ENCODE measurements at places on chromosomes 13 and 19. TPM values are rescaled to one million over a fixed set of nuclear protein-coding genes. Genes with fewer than 3 reads are reported as not detected.

DNA sequence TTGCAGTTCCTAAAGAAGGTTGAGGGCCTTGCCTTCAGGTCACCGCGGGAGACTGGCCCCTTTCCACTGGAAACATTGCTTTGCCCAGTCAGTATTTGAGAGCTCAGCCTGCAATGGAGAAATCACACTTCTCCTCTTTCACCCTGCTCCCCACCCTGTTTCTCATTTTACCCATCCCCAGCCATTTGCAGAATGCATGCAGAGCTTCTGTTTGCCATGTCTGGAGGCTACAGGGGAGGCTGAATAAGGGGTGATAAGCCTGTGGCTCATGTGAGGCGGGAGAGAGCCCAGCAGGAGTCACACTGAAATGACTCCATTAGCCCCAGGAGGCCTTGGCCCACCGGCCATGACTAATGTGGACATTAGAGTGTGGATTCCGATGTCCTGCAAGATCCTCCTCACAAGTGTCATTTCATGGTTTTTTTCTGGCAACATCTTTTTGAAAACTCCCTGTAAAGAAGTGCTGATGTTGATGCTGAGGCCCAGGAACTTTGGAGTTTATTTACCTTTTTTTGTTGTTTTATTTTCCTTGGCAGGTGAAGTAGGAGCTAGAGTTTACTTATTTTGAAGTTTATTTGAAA, 6.3 kb downstream of the SPINT2 start:
- DNase-seq = peak; percentile 89
- H3K27me3 ChIP-seq = no peaks in the 10 kb centered on the region
- H3K36me3 ChIP-seq = 0 out of 2 replicates have a peak, but pooled peaks cover 2% of the 10 kb centered on the region
- peaks cover 83% of the 10 kb centered on the region for H3K4me1 ChIP-seq

Gene SLC5A5
- total RNA-seq = 6.3 TPM

Gene KLK3
- total RNA-seq = not detected

DNA sequence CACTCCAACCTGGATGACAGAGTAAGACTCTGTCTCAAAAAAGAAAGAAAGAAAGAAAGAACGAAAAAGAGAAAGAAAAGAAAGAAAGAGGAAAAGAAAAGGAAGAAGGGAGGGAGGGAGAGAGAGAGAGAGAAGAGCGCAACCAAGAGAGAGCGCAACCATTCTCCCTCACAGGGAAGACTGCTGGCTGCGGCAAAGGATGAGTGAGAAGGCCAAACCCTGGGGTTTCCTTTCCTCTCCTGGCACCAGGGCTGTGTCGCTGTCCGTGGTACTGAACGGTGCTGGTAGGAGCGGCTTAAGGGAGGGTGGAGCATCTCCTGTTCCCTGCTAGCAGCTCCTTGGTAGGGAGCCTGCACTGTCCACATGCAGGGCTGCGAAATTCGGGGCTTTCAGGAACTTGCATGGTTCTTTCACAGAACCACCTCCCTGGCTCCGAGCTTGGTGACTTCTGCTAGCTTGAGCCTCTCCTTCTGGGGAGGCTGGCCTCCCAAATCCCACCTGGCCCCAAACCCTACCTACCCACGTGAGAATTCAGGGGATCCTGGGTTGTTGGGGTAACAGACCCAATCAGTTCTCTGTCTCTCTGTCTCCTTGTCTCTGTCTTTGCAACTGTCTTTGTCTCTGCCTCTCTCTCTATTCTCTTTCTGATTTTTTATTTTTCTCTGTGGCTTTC, 51.1 kb upstream of the ZNRF4 start:
- DNase-seq = peak; percentile 2
- H3K27ac ChIP-seq = no peak overlapping the region
- H3K4me1 ChIP-seq = no peaks in the 10 kb centered on the region

DNA sequence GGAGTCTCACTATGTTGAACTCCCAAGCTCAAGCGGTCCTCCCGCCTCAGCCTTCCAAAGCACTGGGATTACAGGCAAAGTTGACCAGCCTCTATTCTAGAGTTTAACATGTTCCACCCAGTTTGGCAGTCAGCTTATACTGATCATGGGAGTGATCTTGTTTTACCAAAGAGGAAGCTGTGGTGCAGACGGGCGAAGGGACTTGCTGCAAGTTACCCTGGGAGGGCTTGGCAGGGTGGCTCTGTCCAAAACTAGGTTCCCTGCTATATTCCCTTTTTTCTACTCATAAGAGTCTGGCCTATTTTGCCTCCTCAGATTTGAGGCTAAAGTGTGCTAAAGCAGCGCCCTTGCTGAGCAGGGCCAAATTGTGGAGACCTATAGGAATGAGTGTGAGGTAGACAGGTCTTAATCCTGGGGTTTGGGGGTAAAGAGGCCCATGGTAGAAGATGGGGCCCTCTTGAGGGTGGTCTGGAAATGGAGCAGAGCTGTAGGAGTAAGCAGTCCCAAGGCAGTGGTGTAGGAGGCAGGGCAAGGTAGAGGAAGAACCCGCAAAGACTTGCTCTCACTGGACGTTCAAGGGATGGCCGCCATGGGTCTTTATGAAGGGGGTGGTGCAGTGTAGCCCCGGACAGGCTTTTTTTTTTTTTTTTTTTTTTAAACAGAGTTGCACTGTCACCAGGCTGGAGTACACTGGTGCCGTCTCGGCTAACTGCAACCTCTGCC, 3.3 kb downstream of the RPS19 start:
- no peak overlapping the region for H3K4me3 ChIP-seq
- H3K4me1 ChIP-seq = peaks cover 32% of the 10 kb centered on the region
- H3K36me3 ChIP-seq = peaks cover 30% of the 10 kb centered on the region
- H3K27ac ChIP-seq = peak overlapping the region; percentile 39

DNA sequence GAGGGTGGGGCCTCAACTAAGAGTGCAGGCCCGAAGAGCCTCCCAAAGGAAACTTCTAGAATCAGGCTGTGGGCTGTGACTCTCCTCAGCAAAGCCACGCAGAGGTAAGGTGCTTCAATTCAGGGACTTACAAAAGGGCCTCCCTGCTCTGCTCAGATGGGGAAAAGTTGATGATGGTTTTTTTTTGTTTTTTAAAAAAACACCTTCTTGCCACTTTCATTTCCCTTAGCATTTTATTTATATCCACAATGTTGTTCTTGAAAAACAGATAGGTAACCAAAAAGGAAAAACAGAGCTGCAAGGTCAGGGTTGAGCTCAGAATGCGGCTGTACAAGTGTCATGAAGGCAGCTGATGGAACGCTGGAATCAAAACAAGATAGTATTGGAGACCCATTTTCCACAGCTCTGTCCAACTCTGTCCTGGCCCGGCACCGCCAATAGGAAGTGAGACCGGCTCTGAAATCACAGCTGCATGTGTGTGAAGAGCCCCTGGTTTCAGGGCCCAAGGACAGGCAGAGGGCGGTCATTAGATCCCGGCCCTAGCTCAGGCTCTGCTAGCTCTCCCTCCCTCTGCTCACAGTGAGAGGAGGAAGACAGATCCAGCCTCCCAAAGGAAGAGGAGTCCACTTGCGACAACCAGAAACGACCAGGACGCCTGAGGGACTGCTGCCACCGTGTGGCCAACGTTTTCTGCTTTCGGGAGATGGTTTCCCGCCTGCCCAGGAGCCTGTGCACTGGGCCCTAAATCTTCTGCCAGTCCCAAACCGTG, 58.3 kb downstream of the KLF2 start:
- H3K27ac ChIP-seq = no peak overlapping the region
- H3K36me3 ChIP-seq = no peaks in the 10 kb centered on the region
- peak; percentile 39 for DNase-seq
- no peaks in the 10 kb centered on the region for H3K4me1 ChIP-seq
- H3K4me3 ChIP-seq = no peak overlapping the region
- H3K27me3 ChIP-seq = no peaks in the 10 kb centered on the region

Gene IFNL1
- 0.57 TPM for total RNA-seq

DNA sequence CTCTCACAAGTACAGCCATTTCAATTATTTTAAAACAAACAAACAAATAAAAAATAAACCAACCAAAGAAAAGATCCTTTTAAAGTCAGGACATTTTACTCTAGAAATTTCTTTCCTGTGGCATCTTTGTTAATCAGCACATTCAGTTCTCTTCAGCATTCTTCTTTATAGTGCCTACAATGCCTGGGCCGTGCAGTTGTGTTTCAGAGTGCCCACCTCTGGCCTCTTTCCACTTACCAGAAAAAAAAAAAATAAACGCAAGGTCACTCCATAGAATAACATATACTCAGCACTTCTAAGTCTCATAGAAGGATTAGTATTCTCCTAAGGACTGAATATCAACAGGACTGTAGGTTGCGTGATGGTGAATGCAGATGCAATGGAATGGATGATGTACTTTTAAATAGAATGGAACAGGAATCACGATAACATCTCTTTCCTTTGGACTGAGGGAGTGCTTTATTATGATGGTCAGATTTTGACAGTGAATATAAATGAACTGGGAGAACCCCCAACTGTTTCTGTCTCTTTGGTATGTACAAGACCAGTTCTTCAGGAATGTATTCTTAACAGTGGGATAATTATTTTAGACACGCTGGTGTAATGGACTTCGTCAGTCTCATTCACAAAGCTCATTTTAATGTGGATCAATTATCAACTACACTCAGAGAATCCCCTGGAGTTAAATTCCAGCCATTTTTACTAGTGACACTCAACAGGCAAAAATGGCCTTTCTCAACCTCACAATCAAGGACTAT, 125.0 kb upstream of the NBEA start:
- no peak overlapping the region for H3K4me3 ChIP-seq
- no peaks in the 10 kb centered on the region for H3K36me3 ChIP-seq
- H3K4me1 ChIP-seq = no peaks in the 10 kb centered on the region
- DNase-seq = no peak
- H3K27me3 ChIP-seq = no peaks in the 10 kb centered on the region

DNA sequence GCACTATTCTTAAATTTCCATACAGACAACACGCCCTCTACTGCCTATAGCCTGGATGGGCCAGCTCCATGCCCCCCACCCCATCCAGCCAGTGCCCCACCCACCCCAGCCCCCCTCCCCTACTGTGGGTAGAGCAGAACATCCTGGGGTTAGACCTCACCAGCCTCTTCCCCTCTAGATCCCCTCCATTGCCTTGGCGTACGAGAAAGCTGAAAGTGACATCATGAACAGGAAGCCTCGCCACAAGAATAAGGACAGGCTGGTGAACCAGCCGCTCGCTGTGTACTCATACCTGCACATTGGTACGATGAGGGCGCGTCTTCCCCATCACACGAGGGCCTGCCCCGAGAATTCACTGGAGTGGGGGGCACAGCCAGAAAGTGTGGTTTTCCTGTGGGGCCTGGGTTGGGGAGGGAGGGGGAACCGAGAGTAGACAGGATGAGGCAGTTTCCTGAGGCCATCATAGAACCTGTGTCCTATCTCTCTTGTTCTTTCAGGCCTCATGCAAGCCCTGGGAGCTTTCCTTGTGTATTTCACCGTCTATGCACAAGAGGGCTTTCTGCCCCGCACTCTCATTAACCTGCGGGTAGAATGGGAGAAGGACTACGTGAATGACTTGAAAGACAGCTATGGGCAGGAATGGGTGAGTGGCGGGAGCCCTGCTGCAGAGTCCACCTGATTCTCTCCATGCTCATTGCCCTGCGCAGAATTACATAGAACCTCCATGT, 29.1 kb downstream of the ATP12A start:
- no peak overlapping the region for H3K4me3 ChIP-seq
- DNase-seq = no peak
- H3K27me3 ChIP-seq = no peaks in the 10 kb centered on the region
- H3K36me3 ChIP-seq = no peaks in the 10 kb centered on the region
- H3K4me1 ChIP-seq = no peaks in the 10 kb centered on the region

- no peak for DNase-seq
- H3K27me3 ChIP-seq = no peaks in the 10 kb centered on the region
- no peaks in the 10 kb centered on the region for H3K36me3 ChIP-seq
- H3K4me1 ChIP-seq = no peaks in the 10 kb centered on the region
Observed at GRCh38 chr13:51697855-51698254, 106.1 kb downstream of the DHRS12 start.

- no peak overlapping the region for H3K4me3 ChIP-seq
- H3K4me1 ChIP-seq = no peaks in the 10 kb centered on the region
- peaks cover 4% of the 10 kb centered on the region for H3K27me3 ChIP-seq
Observed at GRCh38 chr19:35365303-35365702, 5.6 kb upstream of the GPR42 start.

Gene GJB2
- 54.2 TPM for total RNA-seq

- no peaks in the 10 kb centered on the region for H3K36me3 ChIP-seq
- no peak overlapping the region for H3K4me3 ChIP-seq
- no peaks in the 10 kb centered on the region for H3K27me3 ChIP-seq
- H3K27ac ChIP-seq = no peak overlapping the region
- no peak for DNase-seq
- H3K4me1 ChIP-seq = no peaks in the 10 kb centered on the region
Observed at GRCh38 chr13:19239114-19239860, 57.7 kb upstream of the TUBA3C start.

GRCh38 chr13:101880581-101880980, 428.1 kb downstream of the ITGBL1 start:
- H3K27ac ChIP-seq = no peak overlapping the region
- H3K4me3 ChIP-seq = no peak overlapping the region
- no peaks in the 10 kb centered on the region for H3K36me3 ChIP-seq
- H3K4me1 ChIP-seq = no peaks in the 10 kb centered on the region
- peaks cover 2% of the 10 kb centered on the region for H3K27me3 ChIP-seq
- no peak for DNase-seq

DNA sequence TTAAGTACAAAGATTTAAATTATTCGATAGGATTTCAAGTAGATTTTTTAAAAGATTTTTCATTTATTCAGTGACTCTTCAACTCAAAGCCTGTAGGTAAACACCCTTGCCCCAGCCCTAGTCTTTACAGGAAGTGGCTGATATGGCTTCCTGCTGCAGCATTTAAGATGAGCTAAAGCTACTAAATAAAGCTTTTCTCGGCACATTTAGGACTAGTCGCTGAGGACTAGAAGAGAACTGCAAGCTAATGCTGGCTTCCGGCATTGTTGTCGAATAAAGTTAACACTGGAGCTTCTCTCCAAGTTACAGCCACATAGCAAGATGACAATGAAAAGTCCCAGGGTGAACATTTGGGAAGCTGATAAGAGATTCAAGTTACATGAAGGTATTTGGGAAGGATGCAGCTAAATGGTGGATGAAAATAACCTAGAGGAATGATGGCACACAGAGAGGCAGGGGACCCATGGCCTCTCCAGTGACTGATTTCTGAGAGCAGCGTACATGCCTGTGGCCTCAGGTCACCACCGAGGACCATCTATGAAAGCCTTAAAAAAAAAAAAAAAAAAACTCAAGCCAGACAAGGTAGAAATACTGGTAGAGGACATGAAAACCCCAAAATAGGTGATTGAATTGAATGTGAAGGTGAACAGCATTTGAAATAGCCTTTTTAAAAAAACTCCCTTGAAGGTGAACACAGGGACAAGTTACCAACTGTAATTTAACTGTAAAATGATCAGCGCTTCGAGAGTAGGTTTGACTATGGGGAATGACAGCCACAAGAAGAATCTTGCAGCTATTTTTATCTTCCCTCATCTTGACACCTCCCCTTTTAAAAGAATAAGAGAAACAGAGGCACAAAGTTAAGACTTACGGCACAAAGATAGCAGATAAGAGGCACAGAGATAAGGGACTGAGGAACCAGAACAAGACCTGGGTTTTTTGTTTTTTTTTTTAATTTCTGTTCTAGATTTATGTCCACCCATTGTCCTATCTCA, 155.4 kb downstream of the DCT start:
- no peaks in the 10 kb centered on the region for H3K36me3 ChIP-seq
- H3K27me3 ChIP-seq = no peaks in the 10 kb centered on the region
- no peak overlapping the region for H3K4me3 ChIP-seq
- no peaks in the 10 kb centered on the region for H3K4me1 ChIP-seq

Gene VSTM1
- 1.5 TPM for total RNA-seq

Gene CYP2A7
- total RNA-seq = not detected

GRCh38 chr19:10316229-10317044, 622 bp upstream of the FDX2 start:
- peak overlapping the region; percentile 86 for H3K27ac ChIP-seq
- no peaks in the 10 kb centered on the region for H3K36me3 ChIP-seq
- peaks cover 6% of the 10 kb centered on the region for H3K4me1 ChIP-seq
- peak overlapping the region; percentile 61 for H3K4me3 ChIP-seq

Data from Panc1 (cell line).